ENCODE measurements at places on chromosomes 4 and X.

GRCh38 chr4:123340381-123340701 lies 56.3 kb upstream of the SPRY1 start:
- no peaks in the 10 kb centered on the region for H3K36me3 ChIP-seq
- DNase-seq: no peak

- H3K27ac ChIP-seq: no peak overlapping the region
- H3K36me3 ChIP-seq: no peaks in the 10 kb centered on the region
- no peaks in the 10 kb centered on the region for H3K4me1 ChIP-seq
- no peaks in the 10 kb centered on the region for H3K27me3 ChIP-seq
Observed at GRCh38 chr4:36280555-36280954, 861 bp upstream of the DTHD1 start.

DNA sequence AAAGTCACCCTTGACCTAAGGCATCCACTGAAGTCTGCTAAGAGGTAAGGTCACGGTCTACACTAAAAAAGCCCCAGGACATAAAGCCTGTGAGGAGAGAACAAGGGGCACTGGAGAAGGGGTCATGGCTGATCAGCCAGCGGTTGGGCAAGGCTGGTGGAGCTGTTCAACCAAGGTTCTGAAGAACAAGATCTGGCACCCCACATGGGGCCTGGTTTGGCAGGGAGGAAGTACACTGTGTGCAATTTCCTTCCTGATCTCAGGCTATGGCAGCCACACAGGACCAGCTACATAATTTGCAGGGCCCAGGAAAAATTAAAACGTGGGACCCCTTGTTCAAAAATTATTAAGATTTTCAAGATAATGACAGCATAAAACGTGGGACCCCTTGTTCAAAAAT lies 14.1 kb upstream of the BRS3 start:
- H3K4me1 ChIP-seq: no peaks in the 10 kb centered on the region
- no peak for DNase-seq

DNA sequence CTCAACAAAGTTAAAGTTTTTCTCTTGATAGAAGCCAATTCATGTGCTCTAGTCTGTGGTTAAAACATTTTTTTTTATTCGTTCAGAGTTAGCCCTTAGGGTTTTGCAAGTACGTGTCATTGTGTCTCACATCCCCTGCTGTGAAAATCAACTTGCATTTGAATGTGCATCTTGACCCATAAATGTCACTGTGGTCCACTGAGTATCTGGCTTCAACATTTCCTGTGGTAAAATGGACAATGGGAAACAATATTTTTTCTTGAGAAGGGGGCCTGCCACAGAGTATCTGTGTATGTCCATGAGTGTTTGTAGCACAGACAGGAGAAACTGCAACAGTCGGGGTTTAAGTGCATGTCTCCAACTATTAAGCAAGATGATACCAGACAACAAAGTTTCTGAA lies 554.8 kb upstream of the TENM3 start:
- no peaks in the 10 kb centered on the region for H3K4me1 ChIP-seq
- no peaks in the 10 kb centered on the region for H3K27me3 ChIP-seq
- DNase-seq: no peak
- H3K36me3 ChIP-seq: no peaks in the 10 kb centered on the region

DNA sequence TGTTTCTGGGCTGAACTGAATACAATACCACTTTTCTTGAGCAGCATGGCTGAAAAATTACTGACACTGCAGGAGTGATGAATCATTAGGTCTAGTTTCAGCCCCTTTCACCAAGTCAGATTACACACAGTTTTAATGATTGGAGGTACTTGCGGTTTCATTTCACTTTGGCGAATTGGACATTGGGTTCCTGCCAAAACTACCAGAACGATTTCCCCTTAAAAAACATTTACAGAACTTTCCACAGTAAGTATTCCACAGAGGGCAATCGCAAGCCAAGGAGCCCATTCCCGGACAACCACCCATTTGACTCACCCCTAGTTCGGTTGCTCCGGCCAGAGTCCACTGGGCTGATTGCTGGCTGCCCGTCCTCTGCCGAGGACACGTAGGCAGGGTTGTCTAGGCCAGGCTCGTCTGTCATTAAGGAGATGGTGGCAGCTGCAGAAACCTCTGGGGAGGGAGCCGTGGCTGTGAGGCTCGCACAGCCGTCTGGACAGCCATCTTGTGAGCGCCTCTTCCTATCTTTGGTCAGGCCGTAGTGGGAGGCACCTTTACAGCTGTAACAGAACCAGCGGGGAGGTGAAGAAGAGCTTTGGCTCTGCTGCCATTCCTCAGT lies 83.5 kb downstream of the LNX1 start:
- no peaks in the 10 kb centered on the region for H3K4me1 ChIP-seq
- H3K4me3 ChIP-seq: no peak overlapping the region
- H3K27me3 ChIP-seq: no peaks in the 10 kb centered on the region
- H3K27ac ChIP-seq: no peak overlapping the region
- H3K36me3 ChIP-seq: no peaks in the 10 kb centered on the region

- H3K27ac ChIP-seq: no peak overlapping the region
- no peak overlapping the region for H3K4me3 ChIP-seq
- no peaks in the 10 kb centered on the region for H3K27me3 ChIP-seq
- H3K4me1 ChIP-seq: no peaks in the 10 kb centered on the region
- DNase-seq: no peak
Observed at GRCh38 chrX:63746278-63746677, 38.7 kb downstream of the ARHGEF9 start.

DNA sequence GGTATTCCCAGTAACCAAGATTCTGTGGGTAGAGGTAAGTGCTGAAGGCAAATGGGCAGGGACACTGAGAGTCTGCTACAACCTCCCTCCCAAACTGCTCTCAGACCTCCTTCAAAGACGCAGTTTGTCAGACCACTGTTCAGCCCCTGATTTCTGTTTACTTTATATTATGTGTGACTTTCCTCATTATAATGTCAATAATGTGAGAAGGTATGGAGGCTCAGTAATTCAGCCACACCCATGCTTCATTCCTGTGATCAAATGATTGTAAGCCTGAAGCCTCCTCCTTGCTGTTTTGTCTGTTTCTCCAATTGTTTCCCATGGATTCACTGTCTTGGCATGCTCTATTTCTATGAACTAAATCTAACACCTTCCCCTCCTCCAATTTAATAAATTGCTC lies 75.6 kb downstream of the SYTL5 start:
- H3K4me3 ChIP-seq: no peak overlapping the region
- no peaks in the 10 kb centered on the region for H3K4me1 ChIP-seq
- no peaks in the 10 kb centered on the region for H3K27me3 ChIP-seq
- H3K27ac ChIP-seq: peak overlapping the region; percentile 61

- H3K4me3 ChIP-seq: no peak overlapping the region
- no peaks in the 10 kb centered on the region for H3K4me1 ChIP-seq
- H3K27me3 ChIP-seq: no peaks in the 10 kb centered on the region
- no peak for DNase-seq
Observed at GRCh38 chr4:135552131-135552530, 1350.5 kb upstream of the PABPC4L start.

DNA sequence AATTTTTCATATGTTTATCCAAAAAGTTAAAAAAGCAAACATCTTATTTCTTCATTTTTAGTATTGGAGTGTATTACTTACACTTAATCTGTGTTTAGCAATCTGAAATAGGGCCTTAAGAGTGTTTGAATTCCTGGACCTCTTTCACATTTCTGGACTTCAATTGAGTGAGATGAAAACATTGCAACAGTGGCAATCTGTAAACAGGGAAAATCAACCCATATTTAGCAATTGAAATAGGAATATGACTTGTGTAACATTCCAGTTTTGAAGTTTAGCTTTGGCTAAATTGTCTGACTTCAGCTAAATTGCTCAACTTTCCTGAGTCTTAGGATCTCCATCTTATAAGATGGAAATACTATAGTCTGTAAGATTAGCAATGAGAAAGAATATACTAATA lies 34.6 kb upstream of the FHL1 start:
- no peaks in the 10 kb centered on the region for H3K27me3 ChIP-seq
- H3K36me3 ChIP-seq: no peaks in the 10 kb centered on the region
- peak overlapping the region; percentile 17 for H3K27ac ChIP-seq
- DNase-seq: no peak
- H3K4me3 ChIP-seq: no peak overlapping the region

- H3K27me3 ChIP-seq: no peaks in the 10 kb centered on the region
- H3K4me3 ChIP-seq: no peak overlapping the region
- H3K36me3 ChIP-seq: no peaks in the 10 kb centered on the region
- DNase-seq: no peak
- peak overlapping the region; percentile 57 for H3K27ac ChIP-seq
Observed at GRCh38 chr4:15413010-15413622, 14.7 kb upstream of the C1QTNF7 start.

GRCh38 chrX:71540801-71541200 lies 7.9 kb downstream of the OGT start:
- DNase-seq: no peak
- no peaks in the 10 kb centered on the region for H3K27me3 ChIP-seq
- H3K4me3 ChIP-seq: no peak overlapping the region
- peaks cover 3% of the 10 kb centered on the region for H3K4me1 ChIP-seq
- no peak overlapping the region for H3K27ac ChIP-seq

GRCh38 chrX:135396109-135396508 lies 25.6 kb upstream of the SMIM10L2A start:
- no peaks in the 10 kb centered on the region for H3K36me3 ChIP-seq
- H3K4me3 ChIP-seq: no peak overlapping the region
- H3K27me3 ChIP-seq: no peaks in the 10 kb centered on the region
- no peaks in the 10 kb centered on the region for H3K4me1 ChIP-seq
- H3K27ac ChIP-seq: no peak overlapping the region

GRCh38 chr4:173516621-173517524 lies 13.2 kb downstream of the HAND2 start:
- H3K27ac ChIP-seq: peak overlapping the region; percentile 87
- no peak overlapping the region for H3K4me3 ChIP-seq
- H3K36me3 ChIP-seq: no peaks in the 10 kb centered on the region
- peaks cover 100% of the 10 kb centered on the region for H3K27me3 ChIP-seq

DNA sequence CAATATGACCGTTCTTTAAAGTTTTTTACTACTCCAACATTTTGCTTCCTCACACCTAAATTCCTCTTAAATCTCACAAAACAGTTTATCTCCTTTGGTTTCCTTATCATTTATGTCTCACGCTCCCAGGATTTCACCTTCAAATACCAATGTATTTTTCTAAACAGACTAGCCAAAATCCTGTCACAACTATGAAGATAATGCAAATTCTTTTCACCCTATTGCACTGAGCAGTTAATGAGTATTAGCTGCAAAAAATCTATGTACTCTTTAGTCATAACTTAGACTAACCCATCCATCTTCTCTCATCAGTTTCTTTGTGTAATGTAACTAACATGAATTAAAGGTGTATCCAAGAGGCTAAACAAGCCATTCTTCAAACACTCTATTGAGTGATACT lies 151.3 kb downstream of the COMMD8 start:
- no peaks in the 10 kb centered on the region for H3K27me3 ChIP-seq
- no peak for DNase-seq
- no peak overlapping the region for H3K27ac ChIP-seq

GRCh38 chr4:110198049-110198434 lies 373 bp downstream of the ELOVL6 start:
- no peaks in the 10 kb centered on the region for H3K4me1 ChIP-seq
- H3K36me3 ChIP-seq: no peaks in the 10 kb centered on the region
- peak; percentile 22 for DNase-seq
- no peaks in the 10 kb centered on the region for H3K27me3 ChIP-seq
- H3K4me3 ChIP-seq: peak overlapping the region; percentile 68

GRCh38 chr4:137660211-137660610 lies 127.9 kb upstream of the PCDH18 start:
- no peaks in the 10 kb centered on the region for H3K27me3 ChIP-seq
- H3K4me3 ChIP-seq: no peak overlapping the region
- H3K4me1 ChIP-seq: peaks cover 9% of the 10 kb centered on the region
- H3K27ac ChIP-seq: no peak overlapping the region
- no peaks in the 10 kb centered on the region for H3K36me3 ChIP-seq
- no peak for DNase-seq

DNA sequence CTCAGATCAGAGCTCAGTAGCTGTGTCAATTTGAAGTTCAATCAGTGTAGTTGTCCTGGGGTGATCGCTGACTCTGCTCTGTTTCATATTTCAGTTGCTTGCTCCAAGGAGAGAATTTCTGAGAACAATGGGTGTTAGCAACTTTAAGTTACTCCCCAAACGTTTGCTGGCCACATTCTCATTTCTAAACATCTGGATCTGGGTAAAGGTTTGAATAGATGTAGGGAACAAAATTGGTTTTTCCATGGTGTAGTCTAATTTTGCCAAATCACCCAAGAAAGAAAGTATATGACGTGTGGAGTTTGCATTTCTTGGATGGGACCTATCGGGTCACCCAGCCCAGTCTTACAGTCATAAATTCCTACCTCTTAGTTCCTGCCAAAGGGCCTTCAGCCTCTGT lies 103.7 kb downstream of the AKAP4 start:
- no peaks in the 10 kb centered on the region for H3K27me3 ChIP-seq
- DNase-seq: no peak
- no peaks in the 10 kb centered on the region for H3K4me1 ChIP-seq
- H3K27ac ChIP-seq: no peak overlapping the region
- no peaks in the 10 kb centered on the region for H3K36me3 ChIP-seq
- no peak overlapping the region for H3K4me3 ChIP-seq

- no peaks in the 10 kb centered on the region for H3K4me1 ChIP-seq
- no peak overlapping the region for H3K27ac ChIP-seq
- H3K4me3 ChIP-seq: no peak overlapping the region
- no peaks in the 10 kb centered on the region for H3K27me3 ChIP-seq
- no peak for DNase-seq
Observed at GRCh38 chrX:44280116-44280515, 63.4 kb downstream of the EFHC2 start.

DNA sequence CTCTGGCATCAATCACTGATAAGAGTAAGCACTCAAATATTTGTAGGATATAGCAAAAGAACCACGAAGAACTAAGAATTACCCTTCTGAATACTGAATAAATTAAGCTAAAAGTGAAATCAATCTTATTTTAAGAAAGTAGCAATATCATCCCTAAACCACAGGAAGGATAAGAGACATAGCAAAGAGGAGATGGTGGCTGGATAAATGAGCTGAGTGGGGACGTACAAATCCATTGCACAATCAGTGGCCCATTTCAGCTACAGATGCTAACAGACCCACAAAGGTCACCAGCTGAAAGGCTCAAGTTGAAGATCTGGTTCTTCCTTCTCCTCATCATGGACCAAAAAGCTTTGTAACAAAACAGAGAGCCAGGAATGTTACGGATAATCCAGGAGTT lies 77.1 kb downstream of the SLC9A7 start:
- H3K4me3 ChIP-seq: no peak overlapping the region
- no peaks in the 10 kb centered on the region for H3K27me3 ChIP-seq
- no peak for DNase-seq
- H3K36me3 ChIP-seq: no peaks in the 10 kb centered on the region

DNA sequence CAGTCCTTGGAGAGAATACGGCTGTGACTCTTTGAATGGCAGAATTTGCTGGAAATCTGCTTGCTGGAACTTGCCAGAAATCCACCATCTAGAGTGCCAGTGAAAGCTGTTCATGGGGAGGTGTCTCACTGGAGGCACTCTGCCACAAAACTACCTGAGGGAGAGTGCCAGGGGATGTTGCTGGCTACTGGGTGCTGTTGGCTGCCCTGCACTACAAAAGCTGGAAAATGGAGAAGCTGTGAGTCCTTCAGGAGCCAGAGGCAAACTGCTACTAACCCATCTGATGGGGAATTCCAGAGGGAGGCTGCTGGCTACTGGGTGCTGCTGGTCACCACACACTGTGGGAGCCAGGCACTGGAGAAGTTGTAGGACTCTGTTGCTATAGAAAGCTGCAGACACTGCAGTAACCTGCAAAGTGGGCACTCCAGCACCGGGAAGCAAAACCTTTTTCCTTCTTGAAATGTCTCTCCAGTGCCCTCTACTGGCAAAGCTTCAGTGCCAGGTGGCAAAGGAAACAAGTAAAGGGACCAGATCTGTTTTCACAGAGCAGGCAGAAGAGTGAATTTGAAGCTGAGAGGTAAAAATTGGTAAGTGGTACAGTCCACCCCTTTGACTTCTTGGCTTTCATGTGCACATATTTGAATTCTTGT lies 47.8 kb upstream of the HSD17B10 start:
- DNase-seq: peak; percentile 66
- no peaks in the 10 kb centered on the region for H3K27me3 ChIP-seq
- H3K4me1 ChIP-seq: no peaks in the 10 kb centered on the region
- H3K27ac ChIP-seq: no peak overlapping the region
- no peak overlapping the region for H3K4me3 ChIP-seq
